ENCODE measurements at places on chromosomes 11 and 22.

DNA sequence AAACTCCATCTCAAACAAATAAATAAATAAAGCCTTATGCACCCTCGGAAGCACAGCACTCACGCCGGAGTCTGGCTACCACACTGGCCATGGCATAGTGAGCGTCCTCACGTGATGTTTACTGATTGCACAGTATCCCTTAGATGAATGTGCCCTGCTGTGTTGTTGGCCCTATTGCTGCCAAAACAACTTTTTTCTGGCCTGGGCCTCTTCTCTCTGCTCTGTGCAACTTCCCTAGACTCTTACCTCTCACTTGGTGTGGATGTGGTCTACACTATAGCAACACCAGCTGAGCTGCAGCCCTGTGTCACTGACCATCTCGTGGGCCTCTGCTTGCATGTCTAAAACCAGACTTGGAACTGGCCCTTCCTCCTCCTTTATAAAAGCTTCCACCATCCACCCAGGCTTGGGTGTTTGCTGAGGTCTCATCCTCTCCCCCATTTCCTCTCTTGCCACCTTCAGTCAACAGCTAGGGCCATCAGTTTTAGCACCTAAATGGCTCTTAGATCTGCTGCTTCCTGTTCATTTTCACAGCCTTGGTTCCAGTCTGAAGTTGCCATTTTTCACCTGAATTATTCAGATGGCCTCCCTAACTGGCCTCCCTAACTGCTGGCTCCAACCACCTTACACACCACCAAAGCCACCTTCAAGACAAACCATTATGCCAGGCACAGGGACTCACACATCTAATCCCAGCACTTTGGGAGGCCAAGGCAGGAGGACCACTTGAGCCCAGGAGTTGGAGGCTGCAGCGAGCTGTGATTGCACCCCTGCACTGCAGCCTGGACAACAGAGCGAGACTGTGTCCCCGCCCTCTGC, 9.2 kb downstream of the ZNF74 start:
- no peak for DNase-seq

GRCh38 chr11:85167471-85167870, 459.7 kb downstream of the DLG2 start:
- DNase-seq = no peak

DNA sequence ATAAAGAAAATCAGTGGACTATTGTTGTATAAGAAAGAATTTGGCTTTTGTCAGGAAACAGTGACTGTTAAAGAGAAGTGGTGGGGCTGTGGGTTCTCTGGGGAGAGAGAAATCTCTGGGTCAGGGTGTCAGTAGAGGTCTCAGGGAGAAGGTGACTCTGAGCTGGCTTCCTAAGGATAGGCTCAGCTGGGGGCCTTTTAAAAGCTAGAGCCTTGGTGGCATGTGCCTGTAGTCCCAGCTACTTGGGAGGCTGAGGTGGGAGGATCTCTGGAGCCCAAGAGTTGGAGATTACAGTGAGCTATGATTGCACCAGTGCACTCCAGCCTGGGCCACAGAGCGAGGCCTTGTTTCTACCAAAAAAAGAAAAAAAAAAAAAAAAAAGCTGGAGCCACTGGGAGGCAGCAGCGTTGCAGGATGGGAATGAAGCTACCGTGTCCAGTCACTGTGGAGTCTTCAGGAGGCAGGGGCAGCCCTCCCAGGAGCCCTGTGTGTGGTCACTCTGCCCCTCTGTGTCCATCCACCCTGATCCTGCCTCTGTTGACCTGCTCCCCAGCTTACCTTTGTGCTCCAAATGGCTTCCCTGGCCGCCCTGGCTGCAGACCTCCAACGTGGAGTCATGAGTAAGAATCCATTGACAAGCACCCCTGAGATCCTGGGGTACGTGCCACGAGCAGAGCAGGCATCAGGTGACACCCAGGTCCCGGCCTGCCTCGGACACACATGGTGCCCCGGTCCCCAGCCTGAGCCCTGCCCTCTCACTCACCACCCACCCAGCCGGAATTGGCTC, 5.4 kb upstream of the MIF start:
- no peak for DNase-seq

- DNase-seq = peak; percentile 20
Measured at GRCh38 chr22:45645526-45646414, 25.9 kb upstream of the ATXN10 start.

- no peak for DNase-seq
Measured at GRCh38 chr11:34278693-34279297, 79.0 kb downstream of the ABTB2 start.

GRCh38 chr11:18890615-18891014, 48.6 kb downstream of the MRGPRX1 start:
- DNase-seq = no peak

GRCh38 chr11:37963440-37963839, 1365.4 kb upstream of the RAG2 start:
- no peak for DNase-seq

GRCh38 chr11:5153574-5154431, 754 bp downstream of the OR52A1 start:
- no peak for DNase-seq

GRCh38 chr11:58060535-58060934, 29.8 kb downstream of the OR6Q1 start:
- DNase-seq = no peak

DNA sequence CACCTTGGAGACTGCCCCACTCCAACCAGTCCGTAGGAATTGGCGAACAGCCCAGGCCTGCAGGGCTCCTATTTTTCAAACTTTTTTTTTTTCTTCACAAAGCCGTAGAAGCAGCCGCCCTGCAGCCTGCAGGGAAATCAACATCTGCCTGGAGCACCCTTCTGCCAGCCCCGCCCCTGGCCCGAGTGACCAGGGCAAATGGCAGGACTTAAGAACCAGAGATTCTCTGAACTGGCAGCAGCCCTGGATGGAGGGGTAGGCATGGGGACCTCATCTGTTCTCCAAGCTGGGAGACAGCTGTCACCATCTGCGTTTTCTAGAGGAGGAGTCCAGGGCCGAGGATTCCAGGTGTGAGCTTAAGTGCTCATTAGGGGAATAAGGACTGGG, 5.6 kb downstream of the SCN2B start:
- no peak for DNase-seq

GRCh38 chr22:30438559-30438958, 13.0 kb downstream of the MTFP1 start:
- DNase-seq = no peak

GRCh38 chr11:66617155-66617834, 865 bp downstream of the RBM14 start:
- DNase-seq = no peak

DNA sequence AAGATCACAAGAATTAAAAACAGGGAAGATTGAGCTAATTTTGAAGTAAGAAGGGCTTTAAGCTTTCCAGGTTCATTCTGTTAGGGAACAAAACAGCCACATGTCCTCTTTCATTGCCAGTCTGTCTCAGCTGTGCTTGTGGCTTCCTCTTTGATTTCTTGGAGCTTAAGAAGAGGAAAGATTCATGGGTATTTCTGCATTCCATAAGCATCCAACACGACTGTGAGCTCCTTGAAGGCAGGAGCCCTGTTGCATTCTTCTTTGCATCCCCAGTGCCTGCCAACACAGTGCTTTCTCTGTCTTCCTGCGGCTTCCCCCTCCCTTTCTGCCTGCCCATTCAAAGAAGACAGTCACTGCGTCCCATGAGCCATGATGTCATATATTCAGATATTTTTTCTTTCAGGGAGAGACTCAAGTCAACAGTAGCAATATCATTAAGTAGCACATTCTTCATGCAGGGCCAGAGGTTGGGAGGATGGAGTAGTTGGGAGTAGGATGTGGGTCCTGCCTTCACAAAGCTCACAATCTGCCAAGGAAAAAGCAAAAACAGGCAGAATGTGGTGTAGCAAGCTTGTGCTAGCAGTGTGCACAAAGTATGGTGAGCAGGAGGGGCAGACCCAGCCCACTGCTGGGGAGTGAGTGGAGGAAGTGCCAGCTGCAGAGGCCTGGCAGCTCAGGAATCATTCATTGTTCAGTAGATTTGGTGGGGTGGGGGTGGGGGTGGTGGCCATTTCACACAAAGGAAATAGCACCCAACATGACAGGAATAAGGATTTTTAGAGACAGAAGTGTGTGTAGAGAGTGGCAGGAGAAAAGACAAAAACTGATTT, 162.1 kb upstream of the RASSF10 start:
- DNase-seq = no peak

GRCh38 chr11:2527621-2528291, 82.9 kb downstream of the KCNQ1 start:
- DNase-seq = no peak

- DNase-seq = no peak
Measured at GRCh38 chr11:15484398-15484797, 369.7 kb downstream of the INSC start.

DNA sequence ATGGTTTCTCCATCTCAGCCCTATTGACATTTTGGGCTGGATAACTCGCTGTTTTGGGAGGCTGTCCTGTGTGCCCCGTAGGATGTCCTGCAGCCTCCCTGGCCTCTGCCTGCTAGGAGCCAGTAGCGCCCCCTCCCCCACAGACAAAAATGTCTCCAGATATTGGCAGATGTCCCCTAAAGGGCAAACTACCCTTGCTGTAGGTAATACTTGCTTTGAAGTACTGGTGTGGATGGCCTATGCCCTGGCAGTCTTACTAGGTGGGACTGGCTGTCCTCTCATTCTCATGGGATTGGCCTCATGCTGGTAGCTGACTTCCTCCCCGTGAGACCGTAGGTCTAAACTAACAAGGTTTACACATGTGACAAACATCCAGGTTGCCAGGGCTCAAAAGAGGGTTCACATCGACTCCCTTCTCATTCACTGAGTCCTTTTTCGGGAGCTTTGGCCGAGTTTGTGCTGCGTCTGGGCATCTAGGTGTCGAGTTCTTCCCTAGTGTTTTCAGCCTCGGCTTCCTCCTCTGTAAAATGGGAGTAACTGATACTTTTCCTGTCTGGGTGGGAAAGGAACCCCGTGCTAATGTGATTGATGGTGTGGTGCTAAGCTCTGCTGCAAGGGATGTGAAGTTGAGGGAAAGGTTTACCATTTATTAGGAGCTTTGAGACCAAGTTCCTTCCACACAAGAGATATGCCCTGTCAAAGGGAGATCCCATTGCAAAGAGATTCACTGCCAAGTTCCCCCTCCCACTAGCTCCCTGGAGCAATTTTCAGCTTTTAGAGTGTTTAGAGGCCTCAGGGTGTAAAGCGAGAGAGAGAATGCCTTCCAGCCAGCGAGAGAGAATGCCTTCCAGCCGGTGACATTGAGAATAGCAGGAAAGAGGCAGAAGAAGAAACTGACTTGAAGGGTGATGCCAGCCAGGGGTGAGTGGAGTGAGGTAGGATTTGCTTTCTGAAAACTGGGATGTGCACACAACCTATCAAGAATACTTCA, 17.0 kb downstream of the PTPRJ start:
- DNase-seq = no peak

GRCh38 chr11:102260241-102260640, 57.0 kb upstream of the BIRC3 start:
- no peak for DNase-seq

DNA sequence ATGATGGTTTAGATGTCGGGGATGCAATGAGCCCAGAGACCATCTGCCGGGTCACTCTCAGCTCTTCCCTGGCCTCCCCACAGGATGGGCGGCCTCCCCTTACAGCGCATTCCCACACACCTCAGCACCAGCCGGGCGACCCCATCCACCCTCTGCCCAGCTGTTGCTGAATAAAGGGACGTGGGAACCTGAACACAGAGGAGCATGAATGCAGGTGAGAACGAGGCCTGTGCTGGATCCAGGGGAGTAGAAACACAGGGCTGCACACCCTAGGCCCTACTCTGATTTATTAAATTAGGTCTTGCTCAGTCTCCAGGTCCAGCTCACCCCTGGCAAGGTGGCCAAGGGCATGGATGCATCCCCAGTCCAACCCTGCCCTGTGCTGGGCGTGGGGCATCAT, 180.5 kb downstream of the CTTN start:
- DNase-seq = no peak

DNA sequence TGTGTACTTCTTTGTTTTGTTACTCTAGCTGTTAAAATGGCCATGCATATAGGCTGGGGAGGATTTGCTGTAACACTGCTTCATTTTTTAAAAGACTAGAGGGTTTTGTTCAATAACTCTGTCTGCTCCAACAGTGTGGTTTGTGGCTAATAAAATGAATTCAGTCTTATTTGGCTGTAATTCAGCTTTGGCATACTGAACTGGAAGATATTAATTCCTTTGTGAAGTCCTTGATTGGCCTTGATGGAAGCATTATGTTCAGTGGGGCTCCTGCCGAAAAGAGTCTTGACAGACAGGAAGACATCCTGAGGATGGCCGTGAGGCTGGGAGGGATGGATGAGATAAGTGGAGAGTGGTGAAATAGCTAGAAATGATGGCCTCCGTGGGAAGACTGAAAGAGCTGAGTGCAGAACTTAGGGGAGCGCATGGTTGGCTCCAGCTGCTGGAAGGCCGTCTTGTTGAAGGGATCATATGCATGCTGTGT, 44.8 kb upstream of the MYO18B start:
- DNase-seq = no peak

- no peak for DNase-seq
Measured at GRCh38 chr11:116725434-116726221, 47.2 kb downstream of the BUD13 start.

DNA sequence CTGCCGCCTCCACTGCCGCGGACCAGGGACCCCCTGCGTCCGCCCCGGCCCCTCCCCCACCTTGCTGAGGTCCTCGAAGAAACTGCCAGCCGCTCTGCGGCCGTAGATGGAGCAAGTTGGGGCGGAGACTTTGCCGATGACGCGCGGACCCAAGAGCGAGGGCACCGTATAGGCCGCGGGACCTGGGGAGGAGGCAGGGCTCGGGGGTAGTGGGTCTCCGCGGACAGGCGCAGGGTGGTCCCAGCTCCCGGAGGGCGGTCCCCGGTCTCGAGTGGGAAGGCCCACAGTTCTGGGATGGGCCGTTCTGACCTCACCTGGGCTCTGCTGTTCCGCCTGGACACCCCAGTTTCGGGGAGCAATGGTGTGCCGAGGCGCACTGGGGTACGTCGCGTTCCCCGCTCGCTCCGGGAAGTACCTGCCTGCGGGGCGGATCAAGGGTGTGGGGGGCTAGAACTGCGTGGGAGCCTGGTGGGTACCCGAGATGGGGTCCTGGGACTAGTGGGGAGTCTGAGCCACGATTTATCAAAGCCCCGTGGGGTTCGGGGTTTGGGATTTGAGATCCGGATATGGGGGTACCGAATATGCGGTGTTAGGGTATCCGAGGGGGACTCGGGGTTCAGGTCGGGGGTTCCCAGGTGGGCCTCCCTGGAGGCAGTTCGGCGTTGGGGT, 1.2 kb upstream of the TYMP start:
- DNase-seq = peak; percentile 36

DNA sequence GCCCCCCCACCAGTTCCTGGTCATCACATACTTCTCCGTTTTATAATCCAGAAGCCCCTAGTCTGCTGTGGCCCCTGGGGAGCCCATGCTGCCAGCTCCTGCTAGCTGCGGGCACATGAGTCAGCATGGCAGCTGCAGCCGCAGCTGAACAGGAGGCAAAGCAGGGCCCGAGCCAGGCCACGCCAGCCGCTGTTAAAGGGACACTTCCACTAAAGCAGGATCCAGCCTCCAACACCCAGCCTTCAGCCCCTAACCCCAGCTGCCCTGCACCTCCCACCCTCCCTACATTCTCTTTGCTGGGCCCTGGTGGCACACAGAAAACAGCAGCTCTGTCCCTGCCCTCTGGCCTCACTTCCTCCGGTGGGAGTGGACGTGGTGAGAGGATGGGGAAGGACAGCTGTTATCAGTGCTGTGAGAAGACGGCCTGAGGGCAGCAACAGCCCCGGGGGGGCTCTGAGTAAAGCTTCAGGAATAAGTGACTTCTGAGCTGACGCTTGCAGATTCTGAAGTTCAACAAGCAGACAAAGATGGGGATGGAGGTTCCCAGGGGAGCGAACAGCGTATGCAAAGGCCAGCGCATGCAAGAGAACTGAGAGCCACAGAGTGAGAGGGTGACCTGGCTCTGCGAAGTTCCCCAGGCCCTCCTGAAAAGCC, 688 bp upstream of the LRRC74B start:
- DNase-seq = no peak
